Stimulated activated CD4-positive, alpha-beta T cell treated with anti-CD3 and anti-CD28 coated beads, Interleukin-1b, Interleukin-23, amount 100 ng/mL, for 24 hours (primary cell): ENCODE measurements at places on chromosomes 7 and 10.

GRCh38 chr10:30576641-30577040 lies 52.9 kb downstream of the LYZL2 start:
- no peak for DNase-seq

- no peak for DNase-seq
These were observed 69.7 kb upstream of the NEUROD6 start for GRCh38 chr7:31410265-31410664.

- no peak for DNase-seq
These were observed 10.6 kb downstream of the SGMS1 start for GRCh38 chr10:50613150-50613549.

- DNase-seq = no peak
These were observed 13.8 kb downstream of the GSDME start for GRCh38 chr7:24743471-24743870.

DNA sequence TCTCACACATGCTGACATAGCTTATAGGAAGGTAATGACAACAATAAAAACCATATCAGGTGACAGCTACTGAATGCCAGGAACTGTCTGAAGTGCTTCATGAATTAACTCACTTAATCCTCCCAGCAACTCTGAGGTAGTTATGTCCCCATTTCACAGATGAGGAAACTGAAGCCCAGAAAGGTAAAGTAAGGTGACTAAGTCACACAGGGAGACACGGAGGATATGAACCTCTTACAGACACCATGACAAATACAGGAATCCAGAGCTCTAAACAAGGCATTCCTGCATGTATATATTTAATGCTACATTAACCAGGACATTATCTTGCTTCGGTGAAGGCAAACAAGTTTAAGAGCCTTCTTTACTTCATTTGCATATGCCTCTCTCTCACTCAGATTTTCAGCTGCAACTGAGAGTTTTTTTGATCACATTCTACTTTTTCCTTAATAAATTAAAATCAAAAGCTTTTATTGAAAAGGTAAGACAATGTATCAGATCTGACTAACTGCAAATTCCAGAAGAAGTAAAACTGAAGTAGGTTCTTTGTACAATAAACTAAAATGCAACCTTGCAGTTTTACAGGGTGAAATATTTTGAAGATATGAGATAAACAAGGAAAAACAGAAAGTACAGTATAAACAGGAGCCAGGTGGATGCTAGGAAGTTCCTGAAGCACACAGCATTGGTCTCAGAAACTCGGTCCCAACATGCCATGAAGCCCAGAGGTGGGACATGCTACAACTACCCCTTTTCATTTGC lies 79.5 kb downstream of the SGMS1 start:
- DNase-seq = no peak

- DNase-seq = no peak
These were observed 48.0 kb upstream of the BHLHA15 start for GRCh38 chr7:98163269-98163668.

GRCh38 chr7:131454498-131454897 lies 101.9 kb downstream of the PODXL start:
- DNase-seq = no peak

GRCh38 chr7:14773729-14774271 lies 128.8 kb downstream of the DGKB start:
- DNase-seq = no peak

- no peak for DNase-seq
These were observed 77.5 kb downstream of the SEPTIN7 start for GRCh38 chr7:35878351-35878750.

- DNase-seq = peak; percentile 50
These were observed 193.8 kb upstream of the ADO start for GRCh38 chr10:62610649-62611229.

DNA sequence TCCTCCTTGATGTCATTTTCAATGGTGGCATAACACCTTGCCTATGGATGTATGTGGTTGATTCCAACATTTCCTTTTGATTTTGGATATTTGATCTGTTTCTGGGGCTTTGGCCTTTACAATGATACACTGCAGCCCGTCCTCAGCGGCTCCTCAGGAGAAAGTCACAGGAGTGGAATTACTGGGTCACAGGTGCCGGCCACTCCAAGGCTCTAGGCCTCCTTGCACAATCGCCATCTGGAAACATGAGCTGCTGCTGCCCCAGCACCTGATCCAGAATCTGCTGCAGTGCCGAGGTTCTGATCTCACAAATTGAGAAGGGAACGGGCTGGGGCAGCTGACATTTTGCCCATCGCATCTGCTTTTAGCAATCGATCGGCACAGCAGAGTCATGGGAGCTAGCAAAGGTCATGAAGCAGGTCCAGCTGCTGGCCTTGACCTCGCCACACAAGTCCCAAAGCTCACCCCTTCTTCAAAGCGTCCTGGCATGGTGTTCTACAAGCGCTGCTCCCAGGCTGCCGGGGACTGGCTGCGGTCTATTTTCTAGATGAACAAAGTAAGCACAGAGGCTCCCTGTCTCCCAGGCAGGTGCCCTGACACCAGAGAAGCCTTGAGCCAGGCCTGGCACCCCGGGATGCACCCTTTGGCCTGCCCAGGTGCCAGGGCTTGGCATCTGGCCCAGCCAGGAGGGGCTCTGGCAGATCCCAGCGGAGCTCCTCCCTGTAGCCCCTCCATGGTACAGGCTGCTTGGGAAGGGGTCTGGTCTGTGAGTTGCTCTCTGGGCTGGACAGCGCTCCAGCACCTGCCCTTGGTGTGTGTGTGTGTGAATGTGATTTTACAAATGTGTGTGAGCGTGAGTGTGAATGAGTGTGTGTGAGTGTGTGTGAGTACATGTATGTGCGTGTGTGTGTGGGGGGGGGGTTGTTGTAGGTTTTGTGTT lies 201.8 kb downstream of the GLRX3 start:
- no peak for DNase-seq

- DNase-seq = no peak
These were observed 4.6 kb upstream of the FAM170B start for GRCh38 chr10:49138361-49138891.
